ENCODE measurements at places on chromosomes 16 and 17.

DNA sequence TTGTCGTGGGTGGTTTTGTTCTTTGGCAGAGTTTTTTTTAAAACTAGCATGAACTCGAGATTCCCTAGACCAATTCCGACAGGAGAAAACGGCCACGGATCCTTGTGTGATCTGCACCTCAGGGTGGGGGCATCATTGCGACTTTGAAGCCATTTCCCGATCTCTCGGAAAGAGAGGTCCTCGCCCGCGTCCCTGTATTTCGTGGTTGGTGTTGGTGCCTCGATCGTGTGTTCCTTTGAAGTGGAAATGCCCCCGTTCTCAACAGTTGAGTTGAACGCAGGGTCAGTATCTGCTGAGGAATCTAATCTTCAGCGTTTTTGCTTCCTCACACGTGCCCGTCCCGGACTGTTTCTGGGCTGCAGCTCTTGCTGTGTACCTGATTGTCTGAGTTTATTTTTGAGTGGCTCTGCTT lies 1.1 kb downstream of the CRAMP1 start:
- no peak for DNase-seq

GRCh38 chr16:8848939-8849391 lies 19.8 kb downstream of the CARHSP1 start:
- no peak for DNase-seq

GRCh38 chr16:1078579-1079021 lies 6.1 kb downstream of the SSTR5 start:
- no peak for DNase-seq

- DNase-seq: no peak
Observed at GRCh38 chr16:65991149-65991701, 375.3 kb upstream of the CDH5 start.

GRCh38 chr16:74770831-74771526 lies 3.6 kb downstream of the FA2H start:
- no peak for DNase-seq

- no peak for DNase-seq
Observed at GRCh38 chr16:4018391-4018790, 97.9 kb downstream of the ADCY9 start.

- peak; percentile 63 for DNase-seq
Observed at GRCh38 chr17:75131278-75132017, at the start of gene NT5C. NT5C (minus strand) TSS chr17:75131742; CDS start chr17:75131707, 35 bp downstream.
